ENCODE measurements at places on chromosomes 4 and X. TPM values are rescaled to one million over a fixed set of nuclear protein-coding genes. Genes with fewer than 3 reads are reported as not detected.

Gene HCCS
- total RNA-seq, result 25.7 TPM

GRCh38 chr4:1608196-1608820, 75.8 kb downstream of the FAM53A start:
- no peak for DNase-seq

GRCh38 chr4:48970471-48970921, 15.6 kb upstream of the CWH43 start:
- peak; percentile 73 for DNase-seq

DNA sequence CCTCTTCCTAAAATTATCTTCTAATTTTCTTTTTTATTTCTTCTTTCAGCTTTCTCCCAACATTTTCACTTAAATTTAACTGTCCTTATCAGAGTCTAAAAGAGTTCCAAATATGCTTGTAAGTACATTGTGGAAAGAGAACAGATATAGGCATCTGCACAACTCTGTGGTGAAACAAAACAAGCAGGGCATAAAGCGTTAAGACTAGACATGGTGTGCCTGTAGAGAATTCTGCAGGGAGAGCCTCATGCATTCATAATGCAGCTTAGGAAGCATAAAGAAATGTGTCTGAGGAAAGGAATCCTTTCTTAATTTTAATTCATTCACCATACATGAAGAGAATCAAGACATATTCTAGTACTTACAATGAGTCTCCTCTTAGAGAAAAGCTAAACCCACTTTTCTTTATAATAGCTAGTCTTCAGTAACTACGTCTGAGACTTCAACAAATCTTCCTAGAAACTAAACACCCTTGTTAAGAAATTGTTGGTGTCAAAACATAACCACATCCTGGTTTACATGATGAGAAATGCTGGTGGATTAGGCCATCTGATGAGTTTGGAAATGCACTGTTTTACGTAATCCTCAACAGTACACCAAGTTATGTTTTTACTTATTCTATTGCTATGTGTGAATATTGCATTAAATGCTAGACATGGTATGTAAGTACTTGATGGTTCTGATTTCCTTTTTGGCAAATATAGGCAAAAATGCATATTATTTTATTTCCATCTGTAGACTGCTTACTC, 307.8 kb upstream of the GIMD1 start:
- DNase-seq, result peak; percentile 32

DNA sequence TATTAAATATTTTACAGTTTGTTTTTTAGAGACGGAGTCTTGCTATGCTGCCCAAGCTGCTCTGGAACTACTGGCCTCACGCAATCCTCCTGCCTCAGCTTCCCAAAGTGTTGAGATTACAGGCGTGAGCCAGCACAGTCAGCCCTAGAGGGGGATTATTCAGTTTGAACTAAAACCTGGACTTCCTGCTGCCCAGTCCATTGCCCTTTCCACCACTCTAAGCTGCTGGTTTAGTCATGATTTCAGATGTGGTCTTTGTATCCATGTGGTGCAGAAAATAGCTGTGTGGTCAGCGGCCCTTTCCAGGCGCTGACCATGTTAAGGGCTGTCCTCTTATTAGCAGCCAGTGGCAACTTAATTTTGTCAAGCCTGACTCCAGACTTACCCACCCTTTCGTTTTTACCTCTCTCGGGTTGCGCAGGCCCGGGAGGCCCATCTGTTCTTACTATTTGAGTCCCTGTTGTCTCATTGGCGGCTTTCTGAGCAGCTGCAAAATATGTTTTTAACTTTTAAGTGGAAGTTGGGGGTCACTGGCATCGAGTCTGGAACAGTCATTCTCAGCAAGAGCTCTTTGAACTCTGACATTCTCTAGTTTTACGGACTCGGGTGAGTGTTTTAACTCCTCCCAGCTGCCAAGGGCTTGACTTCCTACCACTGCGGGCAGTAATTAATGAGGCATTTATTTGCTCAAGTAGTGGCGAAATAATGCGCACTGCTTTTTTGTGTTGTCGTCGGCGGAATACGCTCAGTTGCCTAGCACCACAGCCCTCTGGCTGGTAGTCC, 773 bp upstream of the VMA21 start:
- DNase-seq, result peak; percentile 91

GRCh38 chr4:187357821-187358220, 634.2 kb upstream of the FAT1 start:
- DNase-seq, result no peak

Data from myocyte (in vitro differentiated cells).